ENCODE measurements at places on chromosomes 13 and 19.

GRCh38 chr19:17512574-17512939, 1.1 kb downstream of the PGLS start:
- DNase-seq: no peak

DNA sequence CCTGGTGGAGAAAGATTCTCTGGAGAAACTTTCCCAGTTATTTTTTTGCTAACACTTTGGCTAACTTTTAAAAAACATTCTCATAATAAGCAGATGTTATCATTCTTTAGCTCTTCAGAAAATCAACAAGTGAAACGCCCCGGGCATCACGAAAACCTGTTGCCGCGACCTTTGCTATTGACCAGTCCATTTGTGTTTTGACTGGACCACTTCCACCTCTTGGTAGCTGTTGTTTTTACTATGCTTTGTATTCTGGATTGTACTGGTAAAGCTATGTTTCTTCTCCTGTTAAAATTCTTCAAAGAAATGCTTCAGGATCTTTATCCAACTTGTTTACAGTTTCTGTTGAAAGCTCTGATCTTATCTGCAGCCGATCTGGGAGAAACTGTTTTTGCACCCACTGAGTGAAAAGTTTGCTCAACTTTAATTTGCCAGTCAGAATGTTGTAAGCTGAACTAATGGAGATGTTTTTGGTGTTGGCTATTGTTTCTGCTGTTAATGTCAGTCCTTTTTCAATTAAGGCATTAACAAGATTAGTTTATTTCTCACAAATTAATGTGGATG, 23.3 kb downstream of the UFM1 start:
- no peak for DNase-seq

- DNase-seq: no peak
These were observed 190.9 kb downstream of the KLF12 start for GRCh38 chr13:73943137-73943964.

GRCh38 chr19:29502581-29502850, 23.3 kb upstream of the VSTM2B start:
- no peak for DNase-seq

DNA sequence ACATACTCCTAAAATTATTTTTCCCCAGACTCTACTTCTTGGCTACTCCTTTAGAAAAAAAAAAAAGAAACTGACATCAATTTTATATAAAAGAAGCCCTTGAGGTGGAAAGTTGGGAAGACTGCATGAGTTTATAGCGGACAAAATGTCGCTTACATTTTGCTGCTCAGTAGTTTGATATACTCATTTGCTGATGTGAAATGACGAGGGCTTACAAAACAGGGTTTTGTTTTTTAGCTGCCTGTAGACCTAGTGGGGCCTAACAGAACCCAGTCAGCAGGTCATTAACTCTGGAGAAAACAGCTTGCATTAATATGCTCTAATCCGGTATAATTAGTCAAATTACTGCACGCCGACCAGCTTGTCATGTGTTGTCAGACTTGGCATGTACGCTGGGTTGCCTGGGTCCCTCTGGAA, 37.6 kb upstream of the MAB21L1 start:
- DNase-seq: no peak

DNA sequence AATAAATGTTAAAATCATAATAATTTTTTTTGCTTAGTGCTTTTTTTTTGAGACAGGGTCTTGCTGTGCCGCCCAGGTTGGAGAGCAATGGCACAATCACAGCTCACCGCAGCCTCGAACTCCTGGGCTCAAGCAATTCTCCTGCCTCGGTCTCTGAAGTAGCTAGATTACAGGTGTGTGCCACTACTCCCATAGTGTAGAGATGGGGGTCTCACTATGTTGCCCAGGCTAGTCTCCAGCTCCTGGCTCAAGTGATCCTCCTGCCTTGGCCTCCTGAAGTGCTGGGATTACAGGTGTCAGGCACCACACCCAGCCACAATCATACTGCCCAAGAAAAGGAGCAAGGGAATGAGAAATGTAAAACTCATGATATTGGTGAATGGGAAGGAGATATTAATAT, 5.1 kb downstream of the FBL start:
- no peak for DNase-seq

GRCh38 chr19:55082020-55082851, 6.6 kb downstream of the EPS8L1 start:
- no peak for DNase-seq

DNA sequence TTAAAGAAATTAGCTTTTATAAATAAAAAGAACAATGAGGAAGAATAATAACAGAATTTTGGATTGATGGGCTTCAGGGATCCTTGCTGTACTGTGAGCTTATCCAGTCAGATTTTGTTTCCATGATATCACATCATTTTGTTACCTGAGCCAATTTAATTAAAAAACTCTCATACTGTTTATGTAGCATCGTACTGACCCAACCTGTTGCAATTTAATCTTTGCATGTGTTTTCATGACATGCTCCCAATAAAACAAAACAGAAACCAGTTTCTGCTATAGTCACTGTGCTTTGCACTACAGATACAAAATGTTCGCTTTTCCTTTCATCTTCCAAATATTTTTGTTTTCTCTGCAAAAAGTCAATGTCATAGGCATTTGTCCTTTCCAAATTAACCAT, 109.7 kb upstream of the RNF113B start:
- no peak for DNase-seq

DNA sequence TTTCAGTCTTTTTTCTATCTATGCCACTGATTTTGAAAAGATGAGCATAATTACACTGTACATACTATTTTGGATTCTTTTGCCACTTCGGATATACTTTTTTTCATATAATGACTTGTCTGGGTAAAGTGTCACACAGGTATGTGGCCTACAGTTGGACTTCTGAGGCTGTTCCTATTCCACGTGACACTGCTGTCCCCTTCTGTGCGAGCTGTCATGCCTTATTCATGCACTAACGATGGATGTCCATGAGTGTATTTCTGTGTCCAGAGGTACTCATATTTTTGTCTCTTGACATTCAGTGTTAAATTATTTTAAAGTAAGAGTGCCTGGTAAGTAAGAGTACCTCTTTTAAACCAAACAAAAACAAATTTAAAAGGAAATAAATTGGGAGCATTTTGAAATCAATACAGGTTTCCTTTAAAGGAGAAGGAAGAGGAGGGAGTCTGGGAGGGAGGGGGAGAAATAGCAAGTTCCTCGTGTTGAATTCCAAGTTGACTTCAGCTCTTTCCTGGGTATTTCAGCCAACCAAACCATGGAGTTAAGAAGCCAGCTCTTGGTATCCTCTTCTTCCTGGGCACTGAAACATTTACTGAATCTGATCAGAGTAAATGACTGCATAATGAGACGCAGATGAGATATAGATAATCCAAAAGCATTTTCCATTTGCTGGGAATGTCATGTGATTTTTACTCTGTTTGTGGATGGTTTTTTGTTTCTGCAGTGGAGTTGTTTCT, 61.3 kb downstream of the TNFRSF19 start:
- no peak for DNase-seq

DNA sequence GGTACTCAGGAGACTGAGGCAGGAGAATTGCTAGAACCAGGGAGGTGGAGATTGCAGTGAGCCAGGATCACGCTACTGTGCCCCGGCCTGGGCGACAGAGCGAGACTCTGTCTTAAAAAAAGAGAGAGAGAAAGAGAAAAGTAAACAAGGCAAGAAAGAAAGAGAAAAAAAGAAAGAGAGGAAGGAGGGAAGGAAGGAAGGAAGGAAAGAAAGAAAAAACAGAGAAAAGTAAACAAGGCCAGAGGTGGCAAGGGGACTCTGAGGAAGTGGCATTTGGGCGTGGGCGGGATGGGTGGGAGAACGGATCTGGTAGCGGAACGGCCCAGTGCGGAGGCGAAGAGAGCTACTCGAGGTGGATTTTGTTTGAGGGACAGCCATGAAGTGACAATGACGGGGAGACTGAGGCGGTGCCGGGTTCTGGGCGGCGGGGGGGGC, 7.5 kb upstream of the ARRDC2 start:
- no peak for DNase-seq

GRCh38 chr13:112053744-112054615, 13.0 kb upstream of the SOX1 start:
- DNase-seq: no peak

- no peak for DNase-seq
These were observed 28.4 kb upstream of the ENOX1 start for GRCh38 chr13:43815204-43815603.

DNA sequence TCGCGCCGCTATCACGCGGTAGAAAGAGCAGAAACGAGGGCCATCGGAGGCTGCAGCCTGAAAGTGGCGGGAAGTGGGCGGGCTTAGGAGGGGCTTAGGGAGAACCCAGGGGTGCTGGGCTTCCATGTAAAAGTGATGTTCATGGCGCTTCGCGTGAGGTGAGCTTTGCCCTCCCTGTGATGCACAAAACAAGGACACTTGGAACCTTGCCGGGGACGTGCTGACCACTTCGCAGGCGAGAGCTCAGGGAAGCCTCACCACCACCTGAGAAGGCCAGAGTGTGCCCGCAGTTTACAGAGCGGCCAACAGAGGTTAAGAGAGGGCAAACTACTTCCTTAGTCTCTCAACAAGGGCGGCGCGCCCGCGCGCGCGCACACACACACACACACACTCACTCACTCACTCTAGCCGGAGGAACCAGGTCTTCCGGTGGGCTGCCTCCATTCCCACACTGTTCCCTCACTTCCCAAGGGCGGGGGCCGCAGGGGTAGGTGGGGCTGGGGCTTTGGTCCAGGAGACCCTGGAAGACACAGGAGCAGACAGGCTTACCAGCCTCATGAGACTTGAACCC, 651 bp downstream of the GAPDHS start:
- no peak for DNase-seq

DNA sequence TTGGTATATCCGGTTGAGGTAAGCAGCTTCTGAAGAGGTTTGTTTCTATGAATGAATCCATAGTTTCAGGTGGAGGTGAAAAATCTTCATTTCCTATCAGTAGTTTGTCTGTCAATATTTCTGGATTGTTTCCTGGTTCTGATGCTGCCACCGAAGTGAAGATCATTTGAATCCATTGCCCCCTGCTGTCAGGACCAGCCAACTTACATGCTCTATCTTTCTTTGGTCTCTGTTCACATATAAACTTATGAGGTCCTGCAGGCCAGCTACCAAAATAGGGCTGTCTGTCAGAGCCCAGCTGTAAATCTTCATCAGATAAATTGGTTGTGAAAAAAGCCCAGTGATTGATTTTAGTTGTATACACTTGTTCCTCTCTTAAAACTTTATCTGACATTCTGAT, 15.2 kb upstream of the N4BP2L1 start:
- no peak for DNase-seq

GRCh38 chr19:10553943-10554381, 10.3 kb downstream of the ATG4D start:
- DNase-seq: no peak

- no peak for DNase-seq
These were observed 20.0 kb downstream of the CILP2 start for GRCh38 chr19:19558055-19558454.

DNA sequence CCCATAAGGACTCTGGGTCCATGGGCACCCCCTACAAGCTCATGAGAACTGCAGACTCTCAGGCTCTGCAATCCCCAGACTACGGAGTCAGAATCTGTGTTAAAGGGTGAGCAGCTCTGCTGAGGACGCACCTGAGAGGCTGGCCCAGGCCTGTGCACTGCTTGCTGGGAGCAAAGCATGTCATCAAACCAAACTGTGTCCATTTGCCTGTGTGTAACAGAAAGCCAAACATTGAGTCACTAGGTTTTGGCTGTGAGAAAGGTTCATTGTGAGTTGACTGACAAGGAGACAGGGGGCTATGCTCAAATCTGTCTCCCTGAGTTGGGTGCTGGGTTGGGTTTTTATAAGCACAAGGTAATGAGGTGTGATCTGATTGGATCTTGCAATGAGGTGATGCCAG, 22.1 kb upstream of the MTIF3 start:
- DNase-seq: no peak

GRCh38 chr19:57708641-57709361, at the start of gene ZNF154:
Gene ZNF154, minus strand, starts transcription at chr19:57709204. Its CDS starts 233 bp downstream, at chr19:57708971.
- DNase-seq: no peak

DNA sequence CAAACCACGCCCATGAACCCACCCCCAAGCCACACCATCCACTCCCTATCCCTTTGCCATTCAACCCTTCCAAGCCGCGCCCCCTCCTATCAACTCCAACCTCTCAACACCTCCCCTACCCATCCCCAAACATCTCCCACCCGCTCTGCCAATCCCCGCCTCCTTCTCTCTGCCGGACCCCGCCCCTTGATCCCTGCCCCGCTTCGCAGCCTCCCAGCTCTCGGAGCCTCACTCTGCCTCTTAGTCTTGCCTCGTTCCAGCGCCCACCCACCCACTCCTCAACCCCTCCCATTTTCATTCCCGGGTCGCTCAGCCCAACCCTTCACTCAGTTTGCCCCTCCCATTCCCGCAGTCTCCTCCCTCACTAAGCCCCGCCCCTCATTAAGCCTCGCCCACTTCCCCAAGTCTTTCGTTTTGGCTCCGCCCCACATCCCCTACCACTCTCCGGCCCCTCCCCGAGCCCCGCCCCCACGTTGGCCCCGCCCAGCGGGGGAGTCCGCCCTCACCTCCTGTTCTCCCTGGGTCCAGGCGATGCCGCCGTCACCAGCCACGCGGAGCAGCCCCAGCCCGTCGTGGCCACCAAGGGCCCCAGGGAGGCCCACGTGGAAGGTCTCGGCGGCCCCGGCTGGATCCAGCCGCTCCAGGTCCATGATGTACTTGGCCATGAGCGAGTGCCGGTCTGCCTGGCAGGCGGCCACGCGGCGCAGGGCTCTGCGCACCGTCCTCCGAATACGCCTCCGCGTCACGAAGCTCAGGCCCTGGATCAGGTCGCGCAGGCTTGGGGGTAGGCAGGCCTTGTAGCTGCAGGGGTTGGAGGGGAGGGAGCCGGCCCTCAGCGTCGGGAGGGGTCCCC, 5.7 kb downstream of the JAK3 start:
- DNase-seq: peak; percentile 62

- no peak for DNase-seq
These were observed 494.6 kb downstream of the DCT start for GRCh38 chr13:93984876-93985275.

GRCh38 chr19:14809272-14810057, 25.5 kb downstream of the OR7A5 start:
- no peak for DNase-seq

DNA sequence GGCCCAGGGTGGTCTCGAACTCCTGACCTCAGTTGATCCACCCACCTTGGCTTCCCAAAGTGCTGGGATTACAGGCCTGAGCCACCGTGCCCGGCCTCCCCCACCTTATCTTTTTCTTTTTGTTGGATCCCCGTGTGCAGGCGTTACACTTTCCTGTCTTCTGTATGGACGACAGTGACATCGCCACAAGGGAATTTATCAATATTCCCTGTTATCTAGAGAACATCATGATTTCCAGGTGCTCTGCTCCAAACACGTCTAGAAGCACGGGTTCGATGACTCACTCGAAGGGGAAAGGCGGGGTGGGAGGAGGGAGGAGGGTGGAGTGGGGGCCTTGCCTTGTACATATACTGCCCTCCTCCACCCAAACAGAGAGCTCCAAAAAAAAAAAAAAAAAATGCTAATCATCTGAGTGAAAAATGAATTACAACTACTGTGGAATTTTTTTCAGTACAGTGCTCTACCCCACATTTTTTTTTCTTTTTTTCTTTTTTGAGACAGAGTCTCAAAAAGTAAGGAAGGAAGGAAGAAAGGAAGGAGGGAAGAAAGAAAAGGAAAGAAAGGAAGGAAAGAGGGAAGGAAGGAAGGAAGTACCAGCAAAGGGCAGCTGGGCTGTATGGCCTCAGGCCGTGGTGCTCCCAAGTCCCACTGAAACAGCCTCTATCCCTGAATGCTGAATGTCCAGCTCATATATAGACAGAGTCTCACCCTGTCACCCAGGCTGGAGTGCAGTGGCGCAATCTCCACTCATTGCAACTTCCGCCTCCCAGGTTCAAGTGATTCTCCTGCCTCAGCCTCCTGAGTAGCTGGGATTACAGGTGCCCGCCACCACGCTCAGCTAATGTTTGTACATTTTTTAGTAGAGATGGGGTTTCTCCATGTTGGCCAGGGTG, 36.8 kb downstream of the INSR start:
- DNase-seq: no peak

All from NCI-H2029 treated with DMSO at 0.1 percent for 48 hours (cell line).